MCF 10A (cell line): ENCODE measurements at places on chromosomes 12 and 14.
A peak's percentile ranks its signal among the peaks of the same experiment; 100 is the strongest.

GRCh38 chr14:53109105-53110041 is 43.8 kb downstream of the DDHD1 start:
- no peak for DNase-seq

- no peak for DNase-seq
These were observed 48.1 kb downstream of the KDM2B start for GRCh38 chr12:121532503-121533393.

- DNase-seq, result no peak
These were observed 77.5 kb upstream of the EEA1 start for GRCh38 chr12:93006471-93007208.

- peak; percentile 11 for DNase-seq
These were observed 500 bp downstream of the GPR137C start for GRCh38 chr14:52553002-52553670.

DNA sequence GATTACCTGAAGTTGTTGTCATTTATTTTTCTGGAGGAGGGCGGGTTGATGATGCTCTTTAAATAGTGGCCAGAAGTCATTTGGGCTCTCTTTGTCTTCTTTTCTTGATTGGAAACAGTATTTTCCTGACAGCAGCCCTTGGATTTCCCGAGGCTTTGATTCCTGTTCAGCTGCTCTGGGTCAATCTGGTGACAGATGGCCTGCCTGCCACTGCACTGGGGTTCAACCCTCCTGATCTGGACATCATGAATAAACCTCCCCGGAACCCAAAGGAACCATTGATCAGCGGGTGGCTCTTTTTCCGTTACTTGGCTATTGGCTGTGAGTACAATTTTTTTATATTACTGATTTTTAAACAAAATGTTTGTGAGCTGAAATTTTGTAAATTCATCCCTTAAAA is 60.4 kb downstream of the ANAPC7 start:
- DNase-seq, result no peak

- DNase-seq, result peak; percentile 61
These were observed 274.7 kb downstream of the EGLN3 start for GRCh38 chr14:33676135-33676566.

GRCh38 chr12:88922816-88923215 is 342.5 kb upstream of the KITLG start:
- peak; percentile 26 for DNase-seq

DNA sequence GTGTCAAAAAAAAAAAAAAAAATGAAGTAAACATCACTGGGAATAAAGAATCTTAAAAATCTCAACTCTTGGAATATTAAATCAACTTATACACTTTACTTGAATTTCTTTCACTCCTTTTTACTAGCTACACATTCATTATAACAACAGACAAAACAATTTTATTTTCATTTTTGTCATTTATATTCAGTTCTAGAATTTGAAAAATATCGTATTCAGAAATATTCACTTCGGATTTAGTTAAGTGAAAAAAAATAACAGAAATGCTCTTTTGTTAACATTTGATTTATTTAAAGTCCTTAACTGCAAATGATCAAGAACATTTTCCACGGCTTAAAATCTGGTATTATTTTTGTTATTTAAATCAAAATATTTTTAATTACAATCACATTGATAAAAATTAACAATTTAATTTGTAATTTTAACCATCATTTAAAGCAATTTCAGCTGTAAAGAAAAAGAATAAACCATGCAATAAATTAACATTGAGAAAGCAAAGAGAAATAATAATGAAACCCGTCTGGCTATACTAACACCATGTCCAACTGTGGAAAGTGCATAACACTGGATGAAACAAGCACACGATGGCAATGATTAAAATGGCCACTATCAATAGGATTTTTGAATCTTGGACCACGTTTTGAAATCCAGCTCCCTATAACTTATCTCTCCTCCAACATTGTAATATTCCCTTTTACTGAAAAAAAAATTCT is 5.2 kb downstream of the FOXA1 start:
- DNase-seq, result no peak

- DNase-seq, result no peak
These were observed 26.4 kb upstream of the BATF start for GRCh38 chr14:75495882-75496281.

DNA sequence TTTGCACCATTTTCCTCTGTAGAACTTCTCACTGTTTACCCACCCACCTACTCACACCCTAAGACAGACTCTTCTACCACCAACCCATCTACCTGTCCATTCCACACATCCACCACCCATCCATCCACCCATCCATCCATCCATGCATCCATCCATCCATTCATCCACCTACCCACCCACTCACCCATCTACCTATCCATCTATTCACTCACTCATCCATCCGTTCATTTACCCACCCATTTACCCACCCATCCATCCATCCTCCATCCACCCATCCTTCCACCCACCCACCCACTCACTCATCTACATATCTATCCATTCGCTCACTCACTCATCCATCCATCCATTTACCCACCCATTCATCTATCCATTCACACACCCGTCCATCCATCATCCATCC is 15.1 kb downstream of the PLBD2 start:
- no peak for DNase-seq

- DNase-seq, result no peak
These were observed 6.8 kb upstream of the ASIC1 start for GRCh38 chr12:50050410-50051098.

GRCh38 chr14:91302391-91302790 is 57.9 kb upstream of the GPR68 start:
- no peak for DNase-seq

DNA sequence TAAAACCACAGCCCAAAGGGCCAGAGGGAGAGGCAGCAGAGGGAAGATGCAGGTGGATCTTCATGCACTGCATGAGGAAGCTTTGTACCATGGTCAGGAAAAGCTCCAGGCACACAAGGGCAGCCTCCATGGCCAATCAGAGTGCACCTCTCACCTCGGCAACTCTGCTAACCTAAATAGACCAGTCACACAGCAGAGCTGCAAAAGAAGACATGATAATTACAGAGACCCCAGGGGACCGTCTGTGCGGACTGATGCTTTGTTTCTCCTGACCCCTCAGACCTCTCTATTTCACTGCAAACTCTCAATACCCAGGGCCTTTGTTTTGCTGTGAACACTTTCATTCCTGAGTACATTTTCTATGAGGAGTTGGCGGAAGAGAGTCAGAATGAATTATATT is 10.7 kb upstream of the TCL1B start:
- DNase-seq, result no peak

DNA sequence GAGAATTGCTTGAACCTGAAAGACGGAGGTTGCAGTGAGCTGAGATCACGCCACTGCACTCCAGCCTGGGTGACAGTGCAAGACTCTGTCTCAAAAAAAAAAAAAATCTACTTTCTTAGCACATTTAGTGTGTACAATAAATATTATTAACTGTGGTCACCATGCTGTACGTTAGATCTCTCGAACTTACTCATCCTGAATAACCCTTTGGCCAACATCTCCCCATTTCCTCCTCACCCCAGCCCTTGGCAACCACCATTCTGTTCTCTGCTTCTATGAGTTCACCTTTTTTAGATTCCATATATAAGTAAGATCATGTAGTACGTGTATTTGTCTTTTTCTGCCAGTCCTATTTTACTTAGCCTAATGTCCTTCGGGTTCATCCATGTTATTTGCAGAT is 13.4 kb downstream of the FUT8 start:
- DNase-seq, result no peak

DNA sequence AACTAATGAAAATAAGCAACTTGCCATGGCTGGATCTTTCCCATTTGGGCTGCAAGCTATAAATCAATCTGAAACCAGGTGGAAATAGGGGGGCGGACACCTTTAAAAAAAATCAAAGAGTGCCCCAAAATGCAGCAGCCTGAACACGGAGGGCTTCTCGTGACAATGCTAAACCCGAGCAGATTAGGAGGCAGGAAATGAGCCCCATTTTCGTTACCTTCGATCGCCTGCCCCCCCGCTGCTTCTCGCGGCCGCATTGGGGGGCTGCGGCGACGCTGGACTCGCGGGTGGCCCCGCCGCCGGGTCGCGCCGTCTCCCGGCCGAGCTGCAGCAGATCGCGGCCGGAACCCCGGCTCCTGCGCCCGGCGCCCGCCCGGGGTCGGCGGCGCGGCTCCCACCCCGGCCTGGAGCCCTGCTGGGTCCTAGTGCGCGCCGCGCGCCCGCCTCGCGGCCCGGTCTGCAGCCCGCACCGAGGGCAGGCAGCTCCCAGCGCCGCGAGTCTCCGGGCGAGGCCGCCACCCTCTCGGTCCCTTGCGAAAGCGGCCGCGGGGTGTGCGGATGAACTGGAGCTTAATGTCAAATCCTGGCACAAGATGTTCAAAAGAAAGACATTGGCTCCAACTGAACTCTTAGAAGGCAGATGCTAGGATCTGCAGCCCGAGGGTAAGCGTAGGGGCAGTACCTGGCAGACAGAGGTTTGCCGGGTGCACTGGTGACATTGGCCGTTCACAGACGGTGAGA is 201.9 kb upstream of the FOXN3 start:
- DNase-seq, result peak; percentile 57

GRCh38 chr12:81639196-81639595 is 120.0 kb downstream of the PPFIA2 start:
- DNase-seq, result peak; percentile 27

DNA sequence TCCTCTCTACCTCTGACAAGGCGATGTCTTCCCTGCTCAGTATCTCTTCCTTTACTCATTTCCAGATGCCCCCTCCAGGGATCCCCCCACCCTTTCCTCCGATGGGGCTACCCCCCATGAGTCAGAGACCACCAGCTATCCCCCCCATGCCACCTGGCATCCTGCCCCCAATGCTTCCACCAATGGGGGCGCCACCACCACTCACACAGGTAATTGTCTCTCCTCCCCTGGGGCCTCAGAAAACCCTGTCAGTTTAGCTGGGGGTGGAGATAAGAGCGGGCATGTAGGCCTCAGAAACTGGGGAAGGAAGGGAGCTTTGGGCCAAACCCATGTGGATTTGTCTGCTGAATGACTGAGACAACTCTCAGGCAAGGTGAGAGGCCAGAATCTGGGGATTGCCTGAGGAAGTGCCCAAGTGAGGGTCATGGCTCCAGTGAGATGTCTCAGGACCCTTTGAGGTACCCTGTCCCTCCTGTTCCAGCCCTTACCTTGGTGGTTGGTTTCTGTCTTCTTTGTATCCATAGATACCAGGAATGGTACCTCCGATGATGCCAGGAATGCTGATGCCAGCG is 8.1 kb downstream of the PRPF40B start:
- DNase-seq, result no peak

DNA sequence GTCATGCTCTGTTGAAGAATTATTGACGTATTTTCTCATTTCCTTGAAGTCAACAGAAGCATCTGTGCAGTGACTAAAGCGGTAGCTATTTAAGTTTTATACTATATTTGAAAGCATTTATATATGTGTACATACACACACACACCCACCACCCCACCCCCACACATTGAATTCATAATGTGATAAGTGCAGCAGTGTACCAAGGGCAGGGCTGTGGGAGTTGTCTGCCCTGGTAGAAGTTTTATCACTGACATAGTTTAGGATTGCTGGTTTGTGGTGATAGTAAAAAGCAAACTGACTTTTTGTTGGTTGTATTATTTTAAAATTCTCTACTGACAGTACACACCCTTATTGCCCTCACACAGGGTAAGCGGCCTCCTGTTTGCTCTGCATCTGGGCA is 39.1 kb downstream of the GAS2L3 start:
- no peak for DNase-seq

DNA sequence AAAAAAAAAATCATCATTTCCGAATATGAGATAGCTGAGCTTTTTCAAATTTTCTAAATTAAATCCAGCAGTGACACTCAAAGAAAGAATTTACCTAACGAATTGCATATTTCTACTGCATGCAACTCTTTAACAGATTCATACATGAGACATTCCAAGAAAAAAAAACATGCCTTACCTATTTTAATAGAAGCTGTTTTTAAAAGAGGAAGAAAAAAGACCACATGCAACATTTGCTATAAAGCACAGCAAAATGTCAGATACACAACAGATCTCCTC is 18.5 kb downstream of the CORO1C start:
- no peak for DNase-seq

DNA sequence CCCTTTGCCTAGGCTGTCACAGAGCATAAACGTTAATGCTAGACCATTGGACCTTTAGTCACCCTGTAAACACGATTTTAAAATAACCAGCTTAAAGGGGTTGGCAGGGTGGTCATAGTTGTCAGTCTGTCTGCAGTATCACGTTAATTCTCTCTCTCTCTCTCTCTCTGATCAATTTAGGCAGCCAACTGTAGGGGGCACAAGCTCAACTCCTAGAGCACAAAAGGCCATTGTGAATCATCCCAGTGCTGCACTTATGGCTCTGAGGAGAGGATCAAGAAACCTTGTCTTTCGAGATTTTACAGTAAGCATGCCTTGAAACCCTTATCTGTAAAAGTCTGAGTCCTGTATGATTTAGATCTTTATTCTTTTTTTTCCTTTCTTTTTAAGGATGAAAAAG is 97.1 kb downstream of the SCAF11 start:
- DNase-seq, result no peak

- DNase-seq, result no peak
These were observed 9.8 kb upstream of the FKBP4 start for GRCh38 chr12:2785017-2785416.

DNA sequence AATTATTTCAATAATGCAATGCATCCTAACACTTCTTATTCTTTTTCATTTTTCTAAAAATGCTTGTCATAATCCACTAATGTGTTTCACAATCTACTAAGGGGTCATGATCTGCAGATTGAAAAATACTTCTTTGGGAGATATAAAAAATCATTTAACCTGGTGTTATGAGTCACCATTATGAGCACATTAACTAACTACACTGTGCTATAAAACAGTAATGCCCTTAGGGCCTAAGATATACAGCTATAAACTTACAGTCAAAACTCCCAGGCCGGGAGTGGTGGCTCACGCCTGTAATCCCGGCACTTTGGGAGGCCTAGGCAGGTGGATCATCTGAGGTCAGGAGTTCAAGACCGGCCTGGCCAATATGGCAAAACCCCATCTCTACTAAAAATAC is 14.2 kb downstream of the ATXN2 start:
- peak; percentile 63 for DNase-seq

DNA sequence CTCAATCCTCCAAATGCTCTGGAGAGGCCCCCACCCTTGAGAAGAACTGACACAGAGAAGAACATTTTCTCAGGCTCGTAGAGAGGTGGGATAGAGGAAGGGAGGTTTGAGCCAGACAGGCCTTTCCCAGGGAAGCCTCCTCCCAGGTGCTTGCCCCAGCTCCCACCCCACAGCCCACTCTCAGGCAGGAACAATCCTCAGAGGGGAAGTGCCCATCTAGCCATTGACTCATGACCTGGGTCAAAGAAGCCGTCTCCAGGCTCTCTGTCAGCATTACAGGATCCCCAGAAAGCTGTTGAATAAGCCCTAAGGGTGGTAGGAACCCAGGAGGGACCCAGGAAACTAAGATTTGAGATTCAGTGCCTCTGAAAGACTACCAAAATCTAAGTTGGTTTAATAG is 3.8 kb downstream of the AQP6 start:
- no peak for DNase-seq

- DNase-seq, result no peak
These were observed 277.8 kb upstream of the SYT1 start for GRCh38 chr12:78586790-78587189.

- no peak for DNase-seq
These were observed 28.3 kb upstream of the SLC5A8 start for GRCh38 chr12:101238306-101238705.
